GM06990 (cell line): ENCODE measurements at places on chromosomes 3 and 15.

- DNase-seq, result no peak
These were observed 151.8 kb upstream of the DPH6 start for GRCh38 chr15:35697549-35698299.

DNA sequence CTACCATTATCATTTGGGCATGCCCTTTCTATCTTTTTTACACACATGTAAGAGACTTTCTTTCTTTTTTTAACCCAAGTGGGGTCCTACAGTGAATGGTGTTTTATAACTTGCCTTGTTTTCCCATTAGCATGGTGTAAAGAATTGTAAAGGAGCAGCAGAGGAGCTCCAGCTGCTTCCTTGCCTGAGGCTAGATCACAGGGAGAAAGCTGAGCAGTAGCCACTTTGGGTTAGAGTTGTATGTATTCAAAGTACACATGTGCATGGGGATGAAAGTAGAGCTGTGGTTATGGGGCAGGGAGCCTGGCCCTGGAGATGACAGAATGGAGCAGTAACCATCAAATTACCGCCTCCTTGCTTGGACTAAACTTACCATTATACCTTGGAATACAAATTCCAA lies 231.1 kb upstream of the PDZRN3 start:
- DNase-seq, result no peak

DNA sequence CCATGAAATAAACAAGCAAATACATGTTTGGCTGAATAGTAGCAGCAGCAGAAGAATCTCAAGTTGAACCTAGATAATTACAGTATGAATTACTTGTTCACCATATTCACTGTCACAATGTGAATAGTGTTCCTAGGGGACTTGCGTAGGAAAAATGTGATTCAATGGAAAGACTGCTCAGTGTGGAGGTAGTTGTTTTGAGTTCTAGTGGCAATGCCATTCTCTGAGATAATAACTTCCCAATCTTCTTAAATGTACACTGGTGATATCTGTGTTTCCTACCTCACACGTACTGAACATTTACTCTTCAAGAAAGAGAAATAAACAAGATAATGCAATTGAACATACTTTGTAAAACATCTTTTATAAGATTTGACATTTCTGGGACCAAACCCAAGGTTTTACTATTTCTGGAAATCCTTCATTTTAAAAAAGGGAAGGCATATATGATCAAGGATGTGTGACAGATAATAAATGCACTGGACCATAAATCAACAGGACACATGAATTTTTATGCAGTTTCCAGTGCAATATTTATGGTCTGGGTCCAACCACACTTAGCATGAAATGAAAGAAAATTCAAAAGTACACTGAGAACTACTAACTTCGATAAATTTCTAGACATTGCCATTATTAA lies 598.3 kb upstream of the ZNF385D start:
- no peak for DNase-seq

DNA sequence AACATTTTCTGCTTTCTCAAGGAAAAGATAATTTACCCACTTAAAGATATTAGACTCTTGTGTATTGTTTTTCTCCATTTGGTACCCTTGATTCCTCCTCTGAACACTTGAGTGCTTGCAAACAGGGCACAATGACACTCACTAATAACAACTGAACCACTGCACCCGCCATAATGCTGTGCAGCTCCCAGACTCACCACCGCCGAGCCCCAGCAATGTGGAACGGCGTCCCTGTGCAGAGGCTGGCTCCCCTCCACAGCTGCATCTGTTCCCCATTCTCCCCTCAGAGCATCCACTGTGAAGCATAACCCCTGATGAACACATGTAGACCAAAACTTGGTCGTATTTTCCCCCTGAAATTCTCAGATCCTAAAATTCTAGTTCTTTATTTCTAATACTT lies 276.2 kb upstream of the PLSCR5 start:
- no peak for DNase-seq

DNA sequence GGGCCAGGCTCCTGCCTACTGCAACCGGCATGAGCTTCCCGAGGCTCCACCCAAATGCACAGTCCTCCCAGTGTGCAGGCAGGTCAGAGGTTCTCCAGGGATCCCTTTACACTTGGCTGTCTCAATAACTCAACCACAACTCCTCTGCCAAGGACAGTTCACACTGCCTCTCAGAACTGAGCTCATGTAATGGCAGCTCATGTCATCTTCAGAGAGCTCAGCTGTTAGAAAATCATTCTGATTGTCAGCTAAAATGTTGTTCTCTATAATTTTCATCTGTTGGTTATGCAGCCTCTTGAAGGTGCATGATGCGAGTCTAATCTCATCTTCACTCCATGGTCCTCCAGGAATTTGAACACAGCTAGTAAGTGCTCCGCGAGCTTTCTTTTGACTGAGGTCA lies 76.7 kb downstream of the SST start:
- no peak for DNase-seq

DNA sequence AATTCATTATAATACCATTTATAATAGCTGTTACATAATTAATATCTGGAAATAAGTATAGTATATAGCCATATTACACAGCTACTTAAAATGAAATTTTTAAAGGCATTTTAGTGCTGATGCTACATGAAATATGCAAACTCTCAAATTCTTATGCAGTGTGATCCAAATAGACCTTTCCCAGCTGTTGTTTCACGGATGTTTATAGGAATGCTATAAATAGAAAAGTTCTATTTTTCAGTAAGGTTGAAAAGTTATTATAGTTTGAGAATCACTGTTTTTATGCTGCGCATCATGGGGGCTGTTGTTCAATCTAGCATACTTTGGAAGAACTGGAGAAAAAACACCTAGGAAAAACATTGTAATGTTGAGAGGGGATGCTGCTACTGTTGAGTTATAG lies 147.7 kb upstream of the TRIM42 start:
- DNase-seq, result no peak

GRCh38 chr3:15043408-15044171 lies 21.5 kb downstream of the MRPS25 start:
- no peak for DNase-seq

DNA sequence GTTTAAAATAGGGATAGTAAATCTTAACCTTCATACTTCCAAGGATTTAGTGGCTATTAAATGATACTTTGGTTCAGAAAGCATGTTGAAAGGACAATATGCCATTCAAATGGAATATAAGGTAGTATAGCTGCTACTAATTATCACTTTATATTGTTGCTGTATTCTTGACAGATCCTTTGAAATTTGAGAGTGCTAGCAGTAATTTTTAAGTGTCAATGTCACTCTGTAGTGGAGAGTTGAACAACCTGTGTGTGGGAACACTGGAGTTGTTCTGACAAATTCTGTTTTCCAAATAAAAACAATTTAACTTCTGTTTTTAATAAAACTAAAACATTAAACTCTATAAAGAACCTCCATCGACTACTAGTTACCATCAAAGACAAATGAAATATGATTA lies 565.7 kb downstream of the FGF12 start:
- DNase-seq, result no peak

DNA sequence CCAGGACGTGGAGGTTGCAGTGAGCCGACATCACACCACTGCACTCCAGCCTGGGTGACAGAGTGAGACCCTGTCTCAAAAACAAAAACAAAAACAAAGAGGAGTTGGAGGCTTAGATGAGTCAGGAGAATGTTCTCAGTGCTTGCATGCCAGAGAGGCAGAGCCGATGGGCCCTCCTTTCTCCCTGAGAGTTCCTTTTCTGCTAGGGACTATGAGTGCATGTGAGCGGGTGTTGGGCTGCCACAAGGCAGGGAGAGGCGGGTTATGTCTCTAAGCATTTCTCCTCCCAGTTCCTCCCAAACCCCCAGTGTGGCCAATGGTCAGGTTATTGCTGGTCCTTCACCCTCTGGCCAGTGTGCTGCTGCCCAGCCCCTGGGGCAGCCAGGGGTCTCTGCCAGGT lies 45.1 kb downstream of the RTP1 start:
- DNase-seq, result no peak

DNA sequence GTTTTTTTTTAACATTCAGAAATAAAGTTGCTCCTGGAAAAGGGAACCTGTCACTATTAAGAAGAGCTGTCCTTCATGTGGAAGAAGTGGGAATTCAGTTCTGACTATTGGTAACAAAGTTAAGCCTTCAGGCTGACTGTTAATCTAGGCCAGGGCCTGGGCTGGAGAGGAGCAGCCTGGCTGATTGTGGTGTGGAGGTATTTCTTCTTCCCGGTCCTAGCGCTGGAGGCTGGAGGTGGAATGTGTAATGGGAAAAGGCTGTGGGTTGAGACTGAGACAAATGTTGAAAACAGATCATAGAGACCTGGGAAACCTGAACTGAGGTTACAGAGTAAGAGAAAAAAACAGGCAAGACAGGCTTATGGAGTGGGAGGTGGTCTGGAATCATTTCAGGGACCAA lies 23.8 kb upstream of the SH3BP5 start:
- DNase-seq, result no peak

GRCh38 chr3:52722491-52722890 lies 16.6 kb downstream of the SPCS1 start:
- peak; percentile 30 for DNase-seq

DNA sequence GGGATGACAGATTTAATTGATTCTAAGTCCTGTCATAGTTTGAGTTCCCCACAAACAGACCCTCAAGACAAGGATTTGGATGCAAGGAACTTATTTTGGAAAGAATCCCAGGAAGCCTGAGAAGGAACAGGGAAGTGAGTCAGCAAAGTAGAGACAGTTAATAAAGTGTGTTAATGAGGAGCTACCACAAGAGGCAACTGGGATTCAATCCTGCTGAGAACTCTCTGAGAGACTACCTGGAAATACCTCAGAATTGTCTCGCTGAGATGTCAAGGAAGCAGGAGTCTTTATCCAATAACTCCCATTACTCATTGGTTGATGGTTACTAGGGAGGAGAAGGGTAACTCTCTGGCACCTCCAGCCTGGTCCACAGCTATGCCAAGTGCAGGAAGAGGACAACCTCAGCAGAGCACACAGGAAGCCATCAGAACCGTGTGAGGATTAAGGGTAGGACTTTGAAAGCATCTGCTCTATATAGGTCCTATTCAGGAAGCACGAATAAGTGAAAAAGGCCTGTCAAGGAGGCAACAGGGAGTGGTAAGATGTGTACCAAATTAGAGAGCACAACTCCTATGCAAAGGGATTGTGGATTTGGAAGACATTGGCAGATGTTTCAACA lies 311.1 kb upstream of the KCNH8 start:
- no peak for DNase-seq

DNA sequence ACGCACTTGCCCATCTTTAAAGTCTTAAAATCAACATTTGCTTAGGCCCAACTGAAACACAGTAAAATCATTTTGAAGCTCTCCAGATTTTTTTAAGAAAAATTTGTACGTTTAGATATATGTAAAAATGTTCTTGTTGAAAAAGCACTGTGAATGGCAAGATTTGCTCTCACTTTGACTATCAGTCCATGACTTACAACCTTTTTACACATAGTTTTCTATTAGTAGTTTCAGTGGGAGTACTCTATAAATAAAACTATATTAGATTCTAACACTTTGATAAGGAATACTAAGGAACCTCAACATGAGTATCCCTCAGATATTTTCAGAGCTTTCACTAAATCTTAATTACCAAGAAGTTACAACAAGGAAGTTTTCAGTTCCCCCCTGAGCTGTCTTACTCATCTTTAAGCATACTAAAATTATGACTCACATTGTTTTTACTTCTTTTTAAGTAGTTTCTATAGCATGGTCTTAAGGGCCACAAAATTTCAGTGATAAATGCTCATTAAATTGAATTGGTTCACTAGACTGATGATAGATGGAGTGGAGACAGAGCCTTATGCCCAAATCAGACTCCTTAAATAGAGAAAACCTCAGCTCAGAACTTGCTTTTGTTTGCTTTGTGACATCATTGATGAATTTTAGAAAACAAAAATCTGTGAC lies 31.6 kb upstream of the RAP2B start:
- peak; percentile 67 for DNase-seq

- DNase-seq, result no peak
These were observed 13.2 kb downstream of the TM4SF4 start for GRCh38 chr3:149487598-149488197.

- peak; percentile 63 for DNase-seq
These were observed 80.6 kb upstream of the BHLHE40 start for GRCh38 chr3:4898454-4899313.

GRCh38 chr3:57041674-57042073 lies 18.8 kb upstream of the SPATA12 start:
- no peak for DNase-seq

DNA sequence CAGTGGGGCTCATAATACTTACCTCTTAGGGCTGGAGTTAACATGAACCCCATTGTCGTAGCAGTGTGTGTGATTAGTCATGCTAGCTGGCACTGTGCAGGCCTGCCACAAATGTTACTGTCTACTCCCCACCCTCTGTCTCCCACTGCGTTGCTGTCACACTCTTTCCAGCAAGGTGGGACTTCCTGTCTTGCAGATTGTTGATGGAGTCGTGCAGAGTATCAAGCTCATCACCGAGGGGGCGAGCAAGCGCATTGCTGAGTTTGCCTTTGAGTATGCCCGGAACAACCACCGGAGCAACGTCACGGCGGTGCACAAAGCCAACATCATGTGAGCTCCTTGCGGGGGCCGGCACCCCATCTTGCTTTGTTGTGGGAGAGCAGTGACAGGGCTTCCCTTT lies 12.9 kb downstream of the IDH3A start:
- no peak for DNase-seq

- DNase-seq, result no peak
These were observed 84.2 kb downstream of the SMAD6 start for GRCh38 chr15:66786222-66786621.

- no peak for DNase-seq
These were observed 16.6 kb upstream of the RAP2B start for GRCh38 chr3:153145454-153145853.

- DNase-seq, result no peak
These were observed 60.5 kb downstream of the GLDN start for GRCh38 chr15:51401872-51402517.

DNA sequence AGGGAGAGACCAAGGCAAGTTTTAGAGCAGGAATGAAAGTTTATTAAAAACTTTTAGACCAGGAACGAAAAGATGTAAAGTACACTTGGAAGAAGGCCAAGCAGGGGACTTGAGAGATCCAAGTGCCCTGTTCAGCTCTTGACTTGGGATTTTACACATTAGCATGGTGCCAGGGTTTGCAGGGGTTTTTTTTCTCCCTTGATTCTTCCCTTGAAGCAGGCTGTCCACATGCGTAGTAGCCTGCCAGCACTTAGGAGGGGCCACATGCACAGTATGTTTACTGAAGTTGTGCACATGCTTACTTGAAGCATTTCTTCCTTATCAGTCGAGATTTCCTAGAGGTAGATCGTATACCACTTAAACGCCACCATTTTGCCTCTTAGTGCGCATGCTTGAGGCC lies 277.5 kb upstream of the AGTR1 start:
- DNase-seq, result no peak

DNA sequence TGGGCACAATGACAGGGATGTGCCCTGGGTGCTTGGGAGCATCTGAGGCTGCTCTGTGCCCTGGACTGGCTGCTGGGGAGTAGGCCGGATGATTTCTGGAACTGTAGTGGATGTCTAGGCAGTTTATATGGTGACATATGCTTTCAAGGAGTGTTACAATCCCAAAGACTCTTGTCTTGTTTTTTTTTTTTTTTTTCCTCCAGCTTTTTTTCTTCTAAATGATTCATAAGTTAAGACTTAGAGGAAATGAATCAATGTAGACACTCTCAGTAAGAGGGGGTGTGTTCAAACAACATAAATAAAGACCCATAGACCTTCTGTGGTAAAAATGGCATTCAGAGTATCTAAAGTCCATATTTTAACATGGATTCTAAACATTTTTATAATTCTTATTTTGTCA lies 706.1 kb upstream of the GOLIM4 start:
- no peak for DNase-seq

GRCh38 chr15:38215707-38216106 lies 36.9 kb upstream of the SPRED1 start:
- no peak for DNase-seq
